H9 (cell line): ENCODE measurements at places on chromosomes 6 and 20. TPM values are rescaled to one million over a fixed set of nuclear protein-coding genes. Genes with fewer than 3 reads are reported as not detected.

DNA sequence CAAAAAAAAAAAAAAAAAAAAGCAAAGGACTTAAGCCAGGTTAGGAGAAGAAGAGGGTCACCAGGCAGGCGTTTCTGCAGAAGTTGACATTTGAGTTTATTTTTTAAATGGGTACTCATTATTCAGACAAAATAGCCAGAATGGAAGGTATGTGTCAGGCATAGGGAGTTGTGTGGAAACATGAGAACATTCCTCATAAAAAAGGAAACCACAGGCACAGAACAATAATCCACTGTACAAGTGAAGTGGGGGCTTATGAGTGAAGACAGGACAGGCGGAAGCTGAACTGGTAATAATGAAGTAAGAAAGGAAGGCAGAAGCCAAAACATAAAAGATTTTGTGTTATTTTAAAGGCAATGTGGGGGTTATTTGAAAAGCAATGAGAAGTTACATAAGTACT is 104.6 kb downstream of the EPB41L2 start:
- no peak for DNase-seq

GRCh38 chr20:62043131-62043914 is 22.4 kb downstream of the TAF4 start:
- DNase-seq: no peak

Gene HLA-DRB1
- total RNA-seq: 24.7 and 25.9 TPM in 2 replicates

Gene THBD
- total RNA-seq: 0.15 and 0.28 TPM in 2 replicates

Gene PI16
- total RNA-seq: not detected in 2 replicates

DNA sequence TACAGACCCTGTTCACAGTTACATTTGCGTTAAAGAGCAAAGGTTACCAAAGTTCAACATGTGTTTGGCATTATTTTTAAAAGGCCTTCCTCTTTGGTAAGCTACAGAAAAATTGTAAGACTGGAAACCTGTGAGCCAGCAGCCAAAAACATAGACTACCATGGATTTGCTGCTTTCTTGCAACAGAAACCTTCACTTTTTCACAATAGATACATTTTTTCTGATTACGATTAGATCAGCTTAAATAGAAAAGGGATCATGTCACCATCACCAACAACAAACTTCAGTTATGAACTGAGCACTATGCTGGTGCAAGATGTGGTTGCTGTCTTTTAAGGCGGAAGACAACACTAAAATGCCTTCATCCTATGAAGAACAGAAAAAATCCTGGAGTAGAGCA is 112.3 kb upstream of the MARCKS start:
- DNase-seq: no peak

DNA sequence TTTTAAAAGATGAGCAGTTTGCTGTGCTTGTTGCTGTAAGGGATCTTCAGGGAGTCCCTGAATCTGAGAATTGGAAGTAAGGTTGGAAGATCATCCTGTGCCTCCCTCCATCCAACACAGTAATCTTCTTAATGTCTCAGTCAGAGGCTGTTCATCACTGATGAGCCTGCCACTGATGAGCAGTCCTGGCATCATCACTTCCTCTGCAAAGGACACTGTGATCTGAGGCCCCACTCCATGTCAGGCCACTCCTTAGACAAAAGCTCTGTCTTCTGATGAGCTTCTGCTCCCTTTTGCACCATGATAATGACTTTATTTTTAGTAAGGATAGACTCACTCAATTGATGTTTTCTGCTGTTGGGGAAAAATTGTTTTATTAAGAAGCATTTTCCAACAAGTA is 121.0 kb downstream of the UST start:
- no peak for DNase-seq

GRCh38 chr6:28368522-28368921 is 18.8 kb downstream of the ZKSCAN3 start:
- DNase-seq: no peak
